ENCODE measurements at places on chromosomes 12 and 14.

GRCh38 chr14:26934151-26934550, 336.3 kb upstream of the NOVA1 start:
- no peak for DNase-seq

DNA sequence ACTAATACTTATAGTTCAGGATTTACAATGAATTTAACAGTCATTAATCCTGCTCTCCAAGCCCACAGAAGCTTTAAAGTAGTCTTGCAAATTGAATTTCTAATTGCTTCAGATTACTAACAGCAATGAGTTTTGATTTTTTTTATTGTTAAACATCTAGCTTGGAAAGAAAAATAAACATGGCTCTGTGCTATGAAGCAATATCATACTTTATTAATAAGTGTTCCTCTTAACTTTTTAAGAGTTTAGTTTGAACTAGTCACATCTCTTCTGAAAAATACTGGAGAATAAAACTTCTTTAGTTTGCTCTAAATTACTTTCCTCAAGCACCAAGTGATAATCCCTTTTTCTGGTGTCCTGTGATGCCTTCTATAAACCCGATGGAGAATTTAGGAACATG, 250.2 kb downstream of the TRHDE start:
- DNase-seq, result no peak

DNA sequence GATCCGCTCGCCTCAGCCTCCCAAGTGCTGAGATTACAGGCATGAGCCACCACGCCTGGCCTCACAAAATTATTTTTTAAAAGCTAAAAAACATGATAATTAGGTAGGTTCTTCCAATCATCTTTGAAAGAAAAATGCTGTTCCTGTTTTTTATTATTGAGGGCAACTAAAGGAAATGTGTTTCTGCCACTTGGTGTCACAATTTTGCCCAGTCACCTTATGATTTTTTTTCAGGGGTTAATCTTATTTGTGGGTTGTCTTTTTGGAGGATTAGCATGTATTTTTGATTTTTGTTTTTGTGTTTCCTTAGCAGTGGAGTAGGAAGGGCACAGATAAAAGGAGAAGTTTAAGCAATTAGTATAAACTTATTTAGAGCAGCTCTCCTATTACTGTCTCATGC, 79.8 kb downstream of the PRORP start:
- no peak for DNase-seq

DNA sequence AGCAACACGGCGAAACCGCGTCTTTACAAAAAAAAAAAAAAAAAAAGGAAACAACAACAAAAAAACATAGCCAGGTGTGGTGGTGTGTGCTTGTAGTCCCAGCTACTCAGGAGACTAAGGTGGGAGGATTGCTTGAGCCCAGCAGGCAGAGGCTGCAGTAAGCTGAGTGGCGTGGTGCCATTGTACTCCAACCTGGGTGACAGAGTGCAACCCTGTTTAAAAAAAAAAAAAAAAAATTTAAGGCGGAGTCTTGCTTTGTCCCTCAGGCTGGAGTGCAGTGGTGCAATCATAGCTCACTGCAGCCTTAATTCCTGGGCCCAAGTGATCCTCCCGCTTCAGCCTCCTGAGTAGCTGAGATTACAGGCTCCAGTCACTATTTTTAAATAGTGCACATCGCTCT, 18.2 kb upstream of the FIGNL2 start:
- DNase-seq, result no peak

DNA sequence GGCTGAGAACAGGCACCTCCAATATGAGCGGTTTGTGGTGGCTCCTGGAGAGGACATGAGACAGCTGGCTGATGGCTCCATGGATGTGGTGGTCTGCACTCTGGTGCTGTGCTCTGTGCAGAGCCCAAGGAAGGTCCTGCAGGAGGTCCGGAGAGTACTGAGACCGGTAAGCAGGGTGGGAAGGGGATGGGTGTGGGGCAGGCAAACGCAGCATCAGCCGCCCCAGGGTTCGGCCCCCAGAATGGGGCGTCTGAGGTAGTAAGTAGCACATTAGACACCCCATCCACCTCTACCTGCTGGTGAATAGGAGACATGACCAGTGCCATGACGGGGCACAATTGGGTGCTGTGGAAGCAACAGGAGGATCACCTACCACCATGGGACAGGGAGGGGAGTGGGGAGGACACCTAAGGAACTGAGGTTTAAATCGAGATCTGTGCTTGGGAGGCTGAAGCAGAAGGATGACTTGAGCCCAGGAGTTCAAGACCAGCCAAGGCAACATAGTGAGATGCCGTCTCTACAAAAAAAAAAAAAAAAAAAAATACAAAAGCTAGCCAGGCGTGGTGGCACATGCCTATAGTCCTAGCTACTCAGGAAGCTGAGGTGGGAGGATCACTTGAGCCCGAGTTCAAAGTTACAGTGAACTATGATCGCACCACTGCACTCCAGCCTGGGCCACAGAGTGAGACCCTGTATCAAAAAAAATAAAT, 25.5 kb downstream of the ITGA7 start:
- DNase-seq, result no peak

- no peak for DNase-seq
These were observed 700 bp downstream of the KCNJ8 start for GRCh38 chr12:21773806-21774205.

- DNase-seq, result peak; percentile 32
These were observed 125.9 kb upstream of the ATF1 start for GRCh38 chr12:50637870-50638481.

DNA sequence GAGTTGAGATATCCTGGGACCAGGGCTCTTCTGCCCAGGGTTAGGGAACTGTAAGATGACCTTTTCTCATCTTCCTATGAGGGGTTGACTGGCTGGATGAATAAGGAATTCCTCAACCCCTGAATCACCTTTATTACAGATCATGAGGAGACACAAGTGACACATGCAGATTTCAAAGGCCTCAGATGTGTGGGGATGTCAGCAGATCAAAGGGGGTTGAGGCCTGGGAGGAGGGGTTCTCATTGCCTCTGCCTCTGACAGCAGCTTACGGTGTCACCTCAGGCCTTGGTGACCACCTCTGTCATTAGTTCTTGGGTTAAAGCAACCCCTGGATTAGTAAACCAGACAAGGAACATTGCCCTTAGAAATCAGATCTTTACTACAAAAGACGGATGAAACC, 2.1 kb upstream of the KRT72 start:
- DNase-seq, result no peak

DNA sequence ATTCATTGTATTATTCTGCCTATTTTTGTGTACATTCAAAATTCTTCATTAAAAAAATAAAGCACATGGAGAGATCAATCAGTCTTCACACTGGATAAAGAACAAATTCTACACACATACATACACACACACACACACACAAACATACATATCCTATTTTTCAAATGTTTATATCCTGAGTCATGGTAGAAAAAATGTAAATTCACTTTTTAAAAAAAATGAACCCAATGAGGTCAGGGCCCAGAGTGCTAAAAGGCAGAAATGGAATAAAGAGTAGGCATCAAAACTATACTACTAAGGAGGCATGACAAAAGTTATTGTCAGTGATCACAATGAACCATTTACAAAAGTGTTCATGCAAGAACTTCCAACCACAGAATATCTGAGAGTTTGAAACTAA, 17.3 kb downstream of the GALC start:
- DNase-seq, result no peak

- no peak for DNase-seq
These were observed 166.4 kb downstream of the TTC8 start for GRCh38 chr14:88990856-88991255.

- no peak for DNase-seq
These were observed 855.3 kb upstream of the FLRT2 start for GRCh38 chr14:84674636-84675035.

DNA sequence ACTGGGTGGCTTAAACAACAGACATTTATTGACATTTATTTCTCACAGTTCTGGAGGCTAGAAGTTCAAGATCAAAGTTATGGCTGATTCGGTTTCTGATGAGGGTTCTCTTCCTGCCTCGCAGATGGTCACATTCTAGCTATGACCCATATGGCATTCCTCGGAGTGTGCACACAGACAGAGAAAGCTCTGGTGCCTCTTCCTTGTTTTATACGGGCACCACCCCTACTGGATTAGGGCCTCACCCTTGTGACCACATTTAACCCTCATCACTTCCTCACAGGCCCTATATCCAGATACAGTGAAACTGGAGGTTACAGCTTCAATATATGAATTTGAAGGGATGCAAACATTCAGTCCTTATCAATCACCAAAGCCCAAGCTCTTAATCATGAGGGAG, 77.0 kb upstream of the OVCH1 start:
- no peak for DNase-seq

DNA sequence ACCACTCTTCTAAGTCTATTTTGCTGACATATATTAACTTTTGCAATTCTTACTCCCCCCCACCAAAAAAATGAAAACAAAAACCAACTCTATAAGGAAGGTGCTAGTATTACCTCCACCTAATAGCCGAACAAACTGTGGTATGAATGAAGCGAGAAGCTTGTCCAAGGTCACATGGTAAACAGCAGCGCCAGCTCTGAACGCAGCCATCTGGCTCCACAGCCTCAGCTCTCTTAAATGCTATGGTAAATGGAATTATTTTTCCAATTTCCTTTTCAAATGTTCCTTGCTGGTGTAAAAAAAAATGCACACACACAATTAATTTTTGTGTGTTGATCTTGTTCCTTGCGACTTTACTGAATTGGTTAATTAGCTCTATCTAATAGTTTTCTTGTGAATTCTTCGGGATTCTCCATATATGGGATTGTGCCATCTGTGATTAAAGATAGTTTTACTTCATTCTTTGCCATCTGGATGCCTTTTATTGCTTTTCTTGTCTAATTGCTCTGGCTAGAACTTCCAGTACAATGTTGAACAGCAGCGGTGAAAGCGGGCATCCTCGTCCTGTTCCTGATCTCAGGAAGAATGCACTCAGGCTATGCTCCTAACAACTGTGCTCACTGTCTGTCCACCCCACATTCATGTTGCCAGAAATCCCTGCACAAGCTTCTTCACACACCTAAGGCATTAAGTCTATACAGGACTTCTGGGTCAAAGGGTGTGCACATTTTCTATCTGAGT, 10.7 kb upstream of the C12orf76 start:
- DNase-seq, result no peak

DNA sequence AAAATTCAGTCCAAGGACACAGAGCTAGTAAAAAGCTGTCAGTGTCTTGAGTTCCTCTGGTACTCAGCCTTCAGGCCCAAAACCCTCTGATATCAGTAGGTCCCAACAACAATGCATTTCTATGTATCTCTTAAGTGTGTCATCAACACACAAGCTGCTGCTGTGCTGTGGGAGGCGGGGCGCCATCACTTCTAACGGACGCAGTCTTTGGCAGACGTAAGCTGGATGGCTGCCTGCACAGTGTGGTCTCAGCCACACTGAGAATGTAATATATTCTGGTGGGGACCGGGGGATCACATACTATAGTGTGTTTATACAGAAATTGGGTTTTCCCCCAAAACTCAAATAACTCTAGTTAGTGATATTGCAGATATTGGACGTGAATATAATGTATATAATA, 123.9 kb downstream of the SUDS3 start:
- DNase-seq, result no peak

DNA sequence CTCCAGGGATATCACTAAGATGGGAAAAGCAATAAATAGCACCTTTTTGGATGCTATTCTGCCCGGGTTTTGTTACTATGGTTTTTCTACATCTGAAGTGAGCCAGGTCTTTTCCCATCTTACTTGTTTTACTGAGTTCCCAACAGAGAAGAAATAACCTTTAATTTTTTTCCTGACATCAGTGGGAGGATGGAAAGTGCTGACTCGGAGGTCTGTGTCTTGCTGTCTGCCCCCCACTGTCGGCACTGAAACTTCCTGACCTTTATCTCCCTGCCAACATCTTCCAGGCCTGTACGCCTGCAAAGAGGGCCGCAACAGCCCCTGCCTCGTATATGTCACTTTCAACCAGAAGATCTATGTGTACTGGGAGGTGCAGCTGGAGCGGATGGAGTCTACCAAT, 11.0 kb downstream of the ITFG2 start:
- DNase-seq, result no peak

All from immature natural killer cell (primary cell).